ENCODE measurements at places on chromosomes 2 and 18.

GRCh38 chr2:98793275-98793674, 62.3 kb upstream of the MGAT4A start:
- no peak overlapping the region for H3K4me3 ChIP-seq
- H3K27ac ChIP-seq, result no peak overlapping the region
- no peaks in the 10 kb centered on the region for H3K36me3 ChIP-seq
- H3K4me1 ChIP-seq, result no peaks in the 10 kb centered on the region
- H3K27me3 ChIP-seq, result no peaks in the 10 kb centered on the region

DNA sequence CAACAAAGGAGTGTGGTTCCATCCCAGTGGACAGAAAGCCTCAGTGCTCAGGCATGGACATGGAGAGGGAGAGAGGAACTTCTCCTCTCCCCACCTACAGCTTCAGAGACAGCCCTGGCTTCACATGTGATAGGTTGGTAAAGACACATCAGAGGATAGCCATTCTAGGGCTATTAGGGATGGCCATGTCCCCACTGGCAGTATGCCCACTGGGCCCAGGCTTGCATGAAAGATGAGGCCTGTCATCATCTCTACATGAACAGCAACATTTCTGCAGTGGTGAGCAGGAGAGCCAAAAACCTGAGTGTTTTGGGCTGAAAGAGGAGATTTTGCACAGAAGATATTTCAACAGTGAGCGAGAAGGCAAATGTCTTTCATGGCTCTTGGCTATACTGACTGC, 517.2 kb downstream of the NR4A2 start:
- H3K27ac ChIP-seq, result no peak overlapping the region
- no peak for DNase-seq
- H3K27me3 ChIP-seq, result no peaks in the 10 kb centered on the region
- H3K36me3 ChIP-seq, result no peaks in the 10 kb centered on the region

DNA sequence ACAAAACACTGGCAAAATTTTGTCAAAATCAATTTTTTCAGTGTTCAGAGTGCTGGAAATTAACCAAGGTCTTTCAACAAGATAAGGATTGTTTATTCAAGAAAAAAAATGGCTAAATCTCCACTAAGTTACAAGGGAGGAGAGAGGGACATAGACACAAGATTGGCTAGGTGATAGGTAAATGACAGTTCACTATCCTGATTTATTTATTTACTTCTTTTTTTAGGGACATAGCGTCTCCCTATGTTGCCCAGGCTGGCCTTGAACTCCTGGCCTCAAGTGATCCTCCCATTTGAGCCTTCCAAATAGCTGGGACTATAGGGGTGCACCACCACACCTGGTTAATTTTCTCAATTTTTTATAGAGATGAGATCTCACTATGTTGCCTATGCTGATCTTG, 3.7 kb upstream of the WDR33 start:
- no peaks in the 10 kb centered on the region for H3K36me3 ChIP-seq
- H3K27ac ChIP-seq, result no peak overlapping the region

DNA sequence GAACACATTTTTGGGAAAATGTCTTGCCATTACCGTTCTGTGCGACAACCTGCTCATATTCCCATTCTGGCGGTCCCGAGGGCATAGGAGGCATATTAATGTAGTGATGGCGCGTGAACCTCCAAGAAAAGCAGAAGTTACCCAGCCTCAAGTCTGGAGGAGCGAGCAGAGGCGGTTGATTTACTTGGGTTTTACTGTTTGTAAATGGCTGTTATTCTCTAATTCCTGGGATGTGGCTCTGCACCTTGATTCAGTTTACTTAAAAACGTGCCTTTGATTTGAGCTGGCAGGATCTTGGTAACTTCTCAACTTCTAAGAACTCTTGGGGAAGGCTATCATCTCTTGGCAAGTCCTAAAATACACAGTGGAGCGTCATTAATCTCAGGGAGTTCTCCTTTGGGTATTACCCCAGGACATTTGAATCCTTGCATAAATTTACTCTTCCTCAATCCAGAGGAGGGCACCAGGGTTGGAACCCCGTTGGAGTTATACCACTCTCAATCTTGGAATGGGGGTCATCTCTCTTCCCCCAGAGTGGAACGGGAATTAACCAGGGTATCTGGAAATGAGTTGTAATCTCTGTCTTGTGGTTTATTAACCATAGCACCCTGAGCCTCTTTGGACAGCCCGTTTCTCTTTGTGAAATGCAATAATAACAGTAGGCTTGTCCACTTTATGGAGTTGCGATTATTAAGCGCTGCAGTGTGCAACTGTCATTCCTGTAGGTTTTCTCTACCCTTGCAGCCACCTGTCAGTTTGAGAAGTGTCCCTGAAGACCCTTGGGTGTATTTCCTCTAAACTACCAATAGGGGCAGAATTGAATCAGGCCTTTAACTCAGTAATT, 2.1 kb downstream of the HK2 start:
- H3K4me3 ChIP-seq, result peak overlapping the region; percentile 61
- H3K27ac ChIP-seq, result peak overlapping the region; percentile 6
- no peak for DNase-seq

DNA sequence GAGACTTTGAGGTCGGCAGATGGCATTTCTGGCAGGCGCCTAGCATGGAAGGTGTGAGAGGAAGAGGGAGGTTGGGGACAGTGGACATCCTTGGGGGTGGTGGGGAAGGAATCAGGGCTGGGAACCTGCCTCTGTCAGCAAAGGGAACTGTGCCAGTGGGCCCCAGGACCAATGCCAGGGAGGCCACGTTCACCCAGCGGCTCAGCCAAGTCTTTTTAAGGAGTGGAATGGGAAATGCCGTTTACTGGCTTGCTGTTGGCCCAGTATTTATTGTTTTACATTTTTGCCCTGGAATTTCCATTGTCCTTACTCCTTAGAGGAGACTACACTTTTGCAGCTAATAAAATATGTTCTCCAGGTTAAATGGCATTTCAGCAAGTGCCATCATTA, 135.2 kb downstream of the MCFD2 start:
- no peaks in the 10 kb centered on the region for H3K36me3 ChIP-seq
- H3K27me3 ChIP-seq, result no peaks in the 10 kb centered on the region
- H3K4me3 ChIP-seq, result no peak overlapping the region
- no peak for DNase-seq
- no peaks in the 10 kb centered on the region for H3K4me1 ChIP-seq

GRCh38 chr18:21264651-21265050, 22.6 kb downstream of the GREB1L start:
- no peak overlapping the region for H3K27ac ChIP-seq
- no peaks in the 10 kb centered on the region for H3K27me3 ChIP-seq
- no peak for DNase-seq
- H3K4me3 ChIP-seq, result no peak overlapping the region
- H3K4me1 ChIP-seq, result no peaks in the 10 kb centered on the region
- no peaks in the 10 kb centered on the region for H3K36me3 ChIP-seq

GRCh38 chr18:51668101-51668500, 470.6 kb upstream of the MEX3C start:
- no peak overlapping the region for H3K4me3 ChIP-seq
- H3K4me1 ChIP-seq, result no peaks in the 10 kb centered on the region
- H3K27me3 ChIP-seq, result no peaks in the 10 kb centered on the region
- no peak overlapping the region for H3K27ac ChIP-seq
- peak; percentile 6 for DNase-seq
- H3K36me3 ChIP-seq, result no peaks in the 10 kb centered on the region

DNA sequence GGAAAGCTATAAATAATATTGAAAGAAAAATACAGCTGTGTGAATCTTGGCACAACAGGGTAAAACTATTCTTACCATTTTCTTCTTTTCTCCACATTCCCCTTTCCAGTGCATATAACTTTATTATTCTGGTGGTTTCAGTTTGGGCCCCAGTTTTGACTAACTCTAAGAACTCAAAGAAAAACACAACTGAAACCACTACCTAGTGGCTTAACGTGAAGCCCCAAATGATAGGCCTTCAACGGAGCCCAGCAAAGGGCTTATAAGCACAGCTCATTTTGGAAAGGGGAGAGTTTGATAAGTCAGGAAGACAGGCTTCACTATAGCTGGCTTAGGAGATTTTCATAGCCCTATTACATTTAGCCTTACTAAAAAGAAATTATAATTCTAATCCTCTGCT, 62.4 kb downstream of the PPP1R1C start:
- H3K27ac ChIP-seq, result no peak overlapping the region
- no peaks in the 10 kb centered on the region for H3K36me3 ChIP-seq
- H3K4me3 ChIP-seq, result no peak overlapping the region

GRCh38 chr2:13003500-13003899, 286.8 kb downstream of the TRIB2 start:
- no peak for DNase-seq
- H3K27me3 ChIP-seq, result no peaks in the 10 kb centered on the region
- H3K4me3 ChIP-seq, result no peak overlapping the region
- no peak overlapping the region for H3K27ac ChIP-seq
- no peaks in the 10 kb centered on the region for H3K4me1 ChIP-seq
- no peaks in the 10 kb centered on the region for H3K36me3 ChIP-seq

DNA sequence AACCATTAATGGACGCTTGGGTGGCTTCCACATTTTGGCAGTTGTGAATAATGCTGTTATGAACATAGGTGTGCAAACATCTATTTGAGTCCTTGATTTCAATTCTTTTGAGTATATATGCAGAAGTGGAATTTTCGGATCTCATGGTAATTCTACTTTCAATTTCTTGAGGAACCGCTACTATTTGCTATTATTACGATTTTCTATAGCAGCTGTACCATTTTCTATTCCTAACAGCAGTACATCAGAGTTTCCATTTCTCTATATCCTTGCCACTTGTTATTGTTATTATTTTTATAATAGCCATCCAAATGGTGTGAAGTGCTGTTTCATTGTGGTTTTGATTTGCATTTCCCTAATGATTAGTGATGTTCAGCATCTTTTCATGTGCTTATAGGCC, 69.5 kb downstream of the KIF5C start:
- DNase-seq, result no peak
- no peak overlapping the region for H3K4me3 ChIP-seq
- H3K4me1 ChIP-seq, result no peaks in the 10 kb centered on the region
- no peaks in the 10 kb centered on the region for H3K36me3 ChIP-seq

DNA sequence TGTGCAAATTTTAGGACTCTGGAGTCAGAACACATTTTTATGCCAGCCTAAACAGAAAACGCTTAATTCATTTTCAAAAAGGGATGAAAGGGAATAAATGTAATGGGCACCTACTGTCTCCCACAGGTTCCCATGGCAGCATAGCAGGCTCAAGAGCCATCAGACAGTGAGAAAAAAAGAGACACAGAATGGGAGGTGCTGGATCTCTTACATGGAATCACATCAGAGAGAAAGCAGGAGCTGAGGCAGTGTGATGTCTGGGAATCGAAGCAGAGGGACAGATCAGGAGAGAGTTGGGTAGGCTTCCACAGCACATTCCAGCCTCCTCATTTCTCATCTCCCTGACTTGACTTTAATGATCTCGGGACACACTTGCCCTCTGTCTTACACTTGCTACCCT, 684.3 kb downstream of the KCNJ3 start:
- no peak overlapping the region for H3K4me3 ChIP-seq
- no peaks in the 10 kb centered on the region for H3K4me1 ChIP-seq
- no peaks in the 10 kb centered on the region for H3K36me3 ChIP-seq
- no peaks in the 10 kb centered on the region for H3K27me3 ChIP-seq

GRCh38 chr18:35876243-35876642, 96.2 kb upstream of the RMP24 start:
- no peak overlapping the region for H3K27ac ChIP-seq
- H3K4me3 ChIP-seq, result no peak overlapping the region
- H3K27me3 ChIP-seq, result no peaks in the 10 kb centered on the region
- DNase-seq, result no peak
- H3K36me3 ChIP-seq, result no peaks in the 10 kb centered on the region

GRCh38 chr18:59987102-59987501, 87.3 kb downstream of the PMAIP1 start:
- H3K27me3 ChIP-seq, result no peaks in the 10 kb centered on the region
- H3K27ac ChIP-seq, result no peak overlapping the region
- no peak overlapping the region for H3K4me3 ChIP-seq
- no peaks in the 10 kb centered on the region for H3K4me1 ChIP-seq

GRCh38 chr2:86241611-86242010, 42.4 kb downstream of the MRPL35 start:
- no peak overlapping the region for H3K4me3 ChIP-seq
- H3K4me1 ChIP-seq, result no peaks in the 10 kb centered on the region
- DNase-seq, result no peak

DNA sequence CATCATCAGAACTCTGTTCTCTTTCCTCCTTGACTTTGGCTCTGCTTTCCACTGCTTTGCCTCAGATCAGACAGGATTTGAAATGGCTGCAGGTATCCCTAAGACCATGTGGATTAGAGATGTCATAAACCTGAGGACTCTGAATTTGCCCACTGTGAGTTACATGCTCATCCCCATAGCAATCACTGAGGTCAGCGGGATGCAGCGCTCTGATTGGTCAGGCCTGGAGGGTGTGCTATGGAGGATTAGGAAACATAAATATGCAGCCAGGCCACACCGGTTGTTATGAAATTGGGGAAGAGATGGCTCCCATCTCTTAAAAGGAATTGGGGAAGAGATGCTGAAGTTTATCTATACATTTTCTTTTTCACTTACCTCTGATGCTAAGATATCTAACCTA, 73.7 kb upstream of the DNAJC10 start:
- H3K27ac ChIP-seq, result no peak overlapping the region
- H3K4me3 ChIP-seq, result no peak overlapping the region
- no peaks in the 10 kb centered on the region for H3K36me3 ChIP-seq
- H3K27me3 ChIP-seq, result no peaks in the 10 kb centered on the region
- H3K4me1 ChIP-seq, result no peaks in the 10 kb centered on the region
- DNase-seq, result no peak

DNA sequence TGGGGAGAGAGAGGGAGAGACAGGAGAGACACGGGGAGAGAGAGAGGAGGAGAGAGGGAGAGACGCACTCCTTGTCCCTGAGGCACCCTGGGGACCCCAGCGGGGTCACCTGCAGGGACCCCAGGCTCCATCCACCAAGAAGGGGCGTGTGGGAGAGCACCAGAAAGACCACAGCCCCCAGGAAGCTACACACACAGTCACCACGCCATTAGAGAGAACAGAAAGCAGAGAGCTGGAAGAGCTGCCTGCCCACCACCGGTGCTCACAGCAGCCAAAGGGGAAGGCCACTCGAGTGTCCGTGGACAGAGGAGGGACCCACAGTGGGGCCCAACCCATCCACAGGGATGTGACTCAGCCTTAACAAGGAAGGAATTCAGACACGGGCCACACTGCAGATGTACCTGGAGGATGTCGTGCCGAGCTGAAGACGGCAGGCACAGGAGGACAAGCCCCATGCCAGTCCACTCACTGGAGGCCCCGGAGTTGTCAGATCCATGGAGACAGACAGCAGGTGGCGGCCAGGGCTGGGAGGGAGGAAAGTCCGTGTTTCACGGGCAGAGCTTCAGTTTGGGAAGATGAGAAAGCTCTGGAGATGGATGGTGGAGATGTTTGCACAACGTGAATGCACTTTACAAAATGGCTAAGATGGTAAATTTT, 11.5 kb upstream of the NFATC1 start:
- H3K4me1 ChIP-seq, result peaks cover 2% of the 10 kb centered on the region
- H3K27me3 ChIP-seq, result no peaks in the 10 kb centered on the region
- no peak for DNase-seq
- no peak overlapping the region for H3K27ac ChIP-seq
- no peaks in the 10 kb centered on the region for H3K36me3 ChIP-seq
